ENCODE measurements at places on chromosomes 5 and 9. TPM values are rescaled to one million over a fixed set of nuclear protein-coding genes. Genes with fewer than 3 reads are reported as not detected.

The RHOBTB3 gene
- 0.37 TPM for total RNA-seq

The AOPEP gene
- 17.9 TPM for total RNA-seq

The ADAM19 gene
- total RNA-seq = 232 TPM

The PRDM9 gene
- total RNA-seq = not detected

The AFAP1L1 gene
- not detected for total RNA-seq

The TPPP gene
- not detected for total RNA-seq

The RECK gene
- total RNA-seq = 3.9 TPM

The DND1 gene
- 2.8 TPM for total RNA-seq

The FOXD4L6 gene
- total RNA-seq = not detected

The AQP3 gene
- total RNA-seq = 3.2 TPM

Measured in activated CD4-positive, alpha-beta T cell treated with anti-CD3 and anti-CD28 coated beads, Interleukin-2, amount 10 ng/mL, durations not matched to agents 24 days and 14 days (primary cell).